Naive thymus-derived CD8-positive, alpha-beta T cell (primary cell): ENCODE measurements at places on chromosomes 7 and 10. TPM values are rescaled to one million over a fixed set of nuclear protein-coding genes. Genes with fewer than 3 reads are reported as not detected.

CDHR1 gene
- total RNA-seq, result 0.80 TPM

RET gene
- total RNA-seq, result not detected

ACBD7 gene
- not detected for total RNA-seq

NKX2-3 gene
- not detected for total RNA-seq

ACSM6 gene
- not detected for total RNA-seq

SEMA3D gene
- total RNA-seq, result not detected

OPN1SW gene
- total RNA-seq, result not detected

AZGP1 gene
- not detected for total RNA-seq

TLX1 gene
- not detected for total RNA-seq

GPR26 gene
- not detected for total RNA-seq

ARMS2 gene
- total RNA-seq, result not detected

ANXA8 gene
- total RNA-seq, result not detected

GIMAP5 gene
- total RNA-seq, result 364 TPM

ATE1 gene
- total RNA-seq, result 31.5 TPM

SLC16A9 gene
- not detected for total RNA-seq

SLC26A5 gene
- not detected for total RNA-seq

ERVW-1 gene
- not detected for total RNA-seq

PRSS37 gene
- not detected for total RNA-seq

MEOX2 gene
- total RNA-seq, result not detected

ITGA8 gene
- not detected for total RNA-seq

GCK gene
- 1.2 TPM for total RNA-seq

PCLO gene
- total RNA-seq, result not detected

NEUROG3 gene
- total RNA-seq, result not detected

DPYSL4 gene
- 1.2 TPM for total RNA-seq
